ENCODE measurements at places on chromosomes 6 and 20. TPM values are rescaled to one million over a fixed set of nuclear protein-coding genes. Genes with fewer than 3 reads are reported as not detected.

TJAP1 gene
- 28.9 TPM for polyA plus RNA-seq

CST4 gene
- polyA plus RNA-seq, result not detected

STX7 gene
- 98.2 TPM for polyA plus RNA-seq

DNA sequence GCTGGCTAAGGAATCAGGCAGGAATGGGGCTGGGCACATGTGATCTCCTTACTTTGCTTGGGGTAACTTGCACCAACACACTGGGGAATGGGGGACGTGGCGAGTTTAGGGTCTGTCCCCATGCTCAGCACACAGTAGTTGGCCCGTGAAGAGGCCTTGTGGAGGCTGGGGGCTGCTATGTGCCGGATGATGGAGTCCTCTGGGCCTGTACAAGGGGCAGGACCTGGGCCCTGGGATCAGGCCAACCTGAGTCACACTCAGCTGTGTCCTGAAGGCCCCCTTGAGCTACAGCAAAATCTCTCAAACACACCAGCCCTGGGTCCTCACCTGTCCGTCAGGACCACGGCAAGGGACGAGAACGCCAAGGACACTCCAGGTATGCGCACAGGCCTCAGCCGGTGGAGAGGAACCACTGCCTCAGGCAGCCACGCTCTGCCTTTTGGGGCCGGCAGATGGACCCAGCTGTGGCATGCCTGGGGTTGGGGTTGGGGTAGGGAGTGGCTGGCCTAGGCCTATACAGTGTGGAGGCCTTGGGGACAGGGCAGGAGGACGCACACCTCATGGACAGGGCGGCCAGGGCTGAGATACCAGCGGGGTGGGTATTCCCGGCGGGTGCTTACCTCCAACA lies 11.1 kb downstream of the UCKL1 start:
- no peak for DNase-seq

DNA sequence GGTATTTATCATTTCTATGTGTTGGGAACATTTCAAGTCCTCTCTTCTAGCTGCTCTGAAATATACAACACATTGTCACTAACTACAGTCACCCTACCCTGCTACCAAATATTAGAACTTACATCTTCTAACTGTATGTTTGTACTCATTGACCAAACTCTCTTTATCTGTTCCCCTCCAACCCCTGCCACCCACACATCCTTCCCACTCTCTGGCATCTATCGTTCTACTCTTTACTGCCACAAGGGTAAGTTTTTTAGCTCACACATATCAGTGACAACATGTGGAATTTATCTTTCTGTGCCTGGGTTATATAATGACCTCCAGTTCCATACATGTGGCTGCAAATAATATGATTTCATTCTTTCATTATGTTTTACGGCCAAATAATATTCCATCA lies 171.9 kb downstream of the GMDS start:
- no peak for DNase-seq

DNA sequence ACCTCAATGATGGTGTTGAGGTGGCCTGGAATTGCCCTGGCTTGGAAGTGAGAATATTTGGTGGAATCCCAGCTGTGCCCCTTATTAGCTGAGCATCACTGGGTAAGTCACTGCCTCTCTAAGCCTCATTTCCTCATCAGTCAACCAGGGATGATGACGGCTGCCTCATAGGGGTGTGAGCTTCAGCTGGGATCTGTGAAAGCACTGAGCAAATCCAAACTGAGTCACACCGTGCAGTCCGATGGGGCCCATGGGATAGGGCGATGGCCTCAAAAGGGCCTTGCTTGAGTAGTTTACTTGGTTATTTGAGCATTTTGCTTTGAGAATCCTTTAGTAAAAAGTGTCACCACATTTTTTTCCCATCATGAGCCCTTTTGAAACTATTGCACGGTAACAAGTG lies 1.1 kb downstream of the SLC22A1 start:
- no peak for DNase-seq

GRCh38 chr6:135145063-135145800 lies 35.9 kb upstream of the MYB start:
- no peak for DNase-seq

GRCh38 chr6:139882977-139883728 lies 508.7 kb upstream of the CITED2 start:
- DNase-seq, result no peak
